GM04504 (cell line): ENCODE measurements at places on chromosomes 1 and 21.

DNA sequence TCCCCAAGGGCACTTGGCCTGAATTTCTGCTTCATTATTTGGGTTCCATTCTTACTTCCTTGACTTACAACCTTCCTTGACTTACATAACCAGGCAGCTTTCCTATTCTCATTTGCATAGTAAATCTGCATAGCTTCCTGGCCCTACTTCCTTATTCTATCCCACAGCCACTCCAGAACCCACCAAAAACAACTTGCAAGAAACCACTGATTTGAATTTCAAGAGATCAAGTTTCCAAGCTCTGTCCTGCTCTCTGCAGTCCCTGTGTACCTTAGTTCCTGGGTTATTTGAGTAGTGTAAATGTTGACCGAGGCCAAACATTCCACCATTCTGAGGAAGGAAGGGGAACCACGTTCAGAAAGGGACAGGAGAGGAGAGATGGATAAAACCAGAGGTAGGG lies 603.3 kb downstream of the PTPRC start:
- no peak for DNase-seq

DNA sequence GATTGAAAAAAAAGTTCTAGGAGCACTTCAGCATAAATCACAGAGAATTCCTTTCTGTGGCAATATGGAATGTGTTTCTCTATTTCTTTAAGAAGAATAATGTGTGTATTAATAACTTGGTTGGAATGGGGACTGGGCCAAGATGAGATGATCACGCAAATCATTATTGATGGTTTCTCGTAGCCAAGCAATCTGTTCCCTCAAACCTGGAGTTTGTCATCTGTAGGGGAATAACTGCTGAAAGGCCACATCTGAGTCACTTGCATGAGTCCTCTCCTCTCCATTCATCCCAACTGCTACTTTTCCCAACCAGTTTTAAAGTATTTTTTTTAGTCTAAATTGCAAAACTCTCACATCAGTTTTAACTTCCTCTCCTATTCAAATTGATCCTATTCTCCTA lies 480.4 kb downstream of the PLPP3 start:
- DNase-seq: peak; percentile 85

GRCh38 chr1:223183268-223183862 lies 40.3 kb upstream of the TLR5 start:
- DNase-seq: no peak

DNA sequence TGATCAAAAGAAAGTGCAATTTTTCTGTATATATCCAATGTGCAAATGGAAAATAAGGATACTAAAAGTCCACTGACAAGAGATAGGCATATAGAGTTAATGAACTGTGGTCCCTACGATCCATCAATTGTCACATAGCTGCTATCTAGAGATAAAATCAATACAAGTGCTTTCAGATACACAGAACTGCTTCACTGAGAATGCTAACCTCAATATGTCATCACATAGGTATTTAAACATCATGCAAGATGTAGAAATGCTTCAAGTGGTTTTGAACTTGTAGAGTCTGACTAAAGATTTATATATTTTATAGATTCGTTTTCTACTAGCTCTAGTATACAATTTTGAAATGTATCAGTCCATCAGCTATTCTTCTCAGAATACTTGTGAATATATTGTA lies 1604.7 kb downstream of the PLA2G4A start:
- DNase-seq: no peak

- no peak for DNase-seq
Measured at GRCh38 chr1:192600275-192600674, 24.7 kb downstream of the RGS1 start.

- DNase-seq: no peak
Measured at GRCh38 chr1:234583755-234584419, 26.1 kb downstream of the IRF2BP2 start.

DNA sequence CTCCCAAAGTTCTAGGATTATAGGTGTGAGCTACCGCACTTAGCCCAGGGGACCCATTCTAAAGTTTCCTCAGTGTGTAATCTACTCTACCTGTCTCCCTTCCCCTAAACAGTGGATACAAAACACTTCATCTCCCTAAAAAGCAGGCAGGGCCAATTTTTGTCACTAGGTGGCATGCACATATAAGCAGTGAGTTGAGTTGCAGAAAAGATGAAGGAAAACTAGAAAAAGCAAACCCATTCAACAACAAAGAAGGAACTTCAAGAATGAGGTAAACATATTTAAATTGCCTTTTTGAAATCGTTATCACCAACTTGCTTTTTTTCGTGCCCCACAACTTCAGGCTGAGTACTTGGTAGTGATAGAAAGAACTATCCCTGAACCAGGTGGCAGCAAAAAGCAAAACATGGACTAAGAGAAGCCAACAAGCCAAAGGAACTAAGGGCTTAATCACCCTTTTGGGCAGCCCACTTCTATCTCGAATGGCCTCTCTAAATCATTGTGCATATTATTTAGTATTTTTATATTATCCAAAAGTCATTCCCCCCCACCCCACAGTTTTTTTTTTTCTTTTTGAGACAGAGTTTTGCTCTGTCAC lies 19.7 kb upstream of the ALDH9A1 start:
- peak; percentile 40 for DNase-seq

DNA sequence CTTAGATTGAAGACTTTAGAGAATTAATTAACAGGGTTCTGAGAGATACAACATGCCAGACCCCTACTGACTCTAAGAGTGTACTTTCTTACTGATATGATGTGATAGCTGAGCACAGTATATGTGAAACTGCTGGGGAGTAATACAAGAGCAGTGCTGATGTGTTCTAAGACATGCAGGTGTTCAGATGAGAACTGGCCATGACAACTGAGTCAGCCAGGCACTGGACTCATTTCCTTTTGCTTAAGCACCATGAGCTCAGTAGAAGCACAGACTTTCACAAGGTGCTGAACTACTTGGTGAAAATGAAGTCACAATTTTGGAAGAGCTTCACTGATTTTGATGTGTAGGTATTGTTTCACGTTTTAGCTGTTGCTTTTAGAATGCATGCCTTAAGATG lies 15.9 kb upstream of the POGZ start:
- DNase-seq: no peak
